Stimulated activated CD4-positive, alpha-beta T cell treated with anti-CD3 and anti-CD28 coated beads, Interleukin-4, amount 100 ng/mL, for 24 hours (primary cell): ENCODE measurements at places on chromosomes 11 and 22.

DNA sequence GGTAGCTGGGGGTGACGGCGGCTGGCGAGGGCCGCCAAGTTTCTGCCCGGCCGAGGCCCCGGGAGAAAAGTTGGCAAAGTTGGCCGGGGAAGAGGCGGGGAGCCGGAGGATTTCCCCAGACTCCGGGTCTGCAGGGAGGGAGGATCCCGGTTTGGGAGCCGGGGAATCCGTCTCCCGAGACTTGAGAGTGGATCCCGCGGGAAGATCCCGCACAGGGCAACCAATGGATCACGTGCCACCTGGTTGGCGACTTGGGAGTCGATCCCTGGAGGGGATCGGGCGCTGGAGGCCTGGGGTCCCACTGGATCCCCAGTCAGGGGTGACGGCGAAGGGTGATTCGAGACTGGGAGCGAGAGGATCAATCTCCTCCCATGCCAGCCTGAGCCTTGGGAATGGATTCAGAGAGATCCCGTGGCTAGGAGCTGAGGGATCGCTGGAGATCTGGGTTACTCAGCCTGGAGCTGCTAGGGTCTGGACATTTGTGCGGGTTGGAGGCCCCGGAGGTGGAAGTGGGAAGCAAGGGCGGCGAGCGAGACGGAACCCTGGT is 394 bp downstream of the KIAA1671 start:
- no peak for DNase-seq

DNA sequence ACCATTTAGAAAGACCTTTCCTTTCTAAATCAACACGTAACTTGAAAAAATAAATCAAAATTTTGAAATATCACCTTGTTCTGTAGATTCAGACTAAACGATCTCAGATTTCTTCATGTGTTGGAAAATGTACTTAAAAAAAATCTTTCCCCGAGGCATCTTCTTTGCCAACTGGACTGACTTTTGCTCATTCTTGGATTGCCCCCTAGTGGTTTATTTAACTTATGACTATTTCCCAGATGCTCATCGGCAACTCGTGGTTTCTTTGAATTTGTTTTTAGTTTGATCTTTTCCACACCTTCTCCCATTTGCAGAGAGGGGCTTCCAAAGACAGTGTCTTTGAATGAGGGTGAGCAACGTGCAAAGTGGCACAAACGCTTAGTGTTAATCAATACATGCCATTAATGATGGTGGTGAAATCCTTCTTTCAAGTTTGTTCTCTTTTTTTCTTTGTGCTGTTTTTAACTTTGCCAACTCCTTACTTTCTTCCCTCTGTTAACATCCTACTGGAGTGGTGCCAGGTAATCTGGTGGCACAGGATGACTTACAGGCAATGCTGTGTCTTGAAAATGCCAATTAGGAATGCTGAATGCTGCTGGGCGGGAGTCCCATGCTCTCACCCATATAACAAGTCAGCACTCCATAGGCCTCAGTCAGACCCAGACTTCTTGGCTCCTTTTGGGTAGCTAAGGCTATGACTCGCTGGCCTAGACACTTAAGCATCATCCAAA is 18.3 kb downstream of the PRSS23 start:
- DNase-seq: no peak

- no peak for DNase-seq
Measured at GRCh38 chr11:82855616-82856015, 44.6 kb downstream of the PRCP start.

GRCh38 chr11:66119348-66120133 is 49.5 kb downstream of the PACS1 start:
- no peak for DNase-seq

DNA sequence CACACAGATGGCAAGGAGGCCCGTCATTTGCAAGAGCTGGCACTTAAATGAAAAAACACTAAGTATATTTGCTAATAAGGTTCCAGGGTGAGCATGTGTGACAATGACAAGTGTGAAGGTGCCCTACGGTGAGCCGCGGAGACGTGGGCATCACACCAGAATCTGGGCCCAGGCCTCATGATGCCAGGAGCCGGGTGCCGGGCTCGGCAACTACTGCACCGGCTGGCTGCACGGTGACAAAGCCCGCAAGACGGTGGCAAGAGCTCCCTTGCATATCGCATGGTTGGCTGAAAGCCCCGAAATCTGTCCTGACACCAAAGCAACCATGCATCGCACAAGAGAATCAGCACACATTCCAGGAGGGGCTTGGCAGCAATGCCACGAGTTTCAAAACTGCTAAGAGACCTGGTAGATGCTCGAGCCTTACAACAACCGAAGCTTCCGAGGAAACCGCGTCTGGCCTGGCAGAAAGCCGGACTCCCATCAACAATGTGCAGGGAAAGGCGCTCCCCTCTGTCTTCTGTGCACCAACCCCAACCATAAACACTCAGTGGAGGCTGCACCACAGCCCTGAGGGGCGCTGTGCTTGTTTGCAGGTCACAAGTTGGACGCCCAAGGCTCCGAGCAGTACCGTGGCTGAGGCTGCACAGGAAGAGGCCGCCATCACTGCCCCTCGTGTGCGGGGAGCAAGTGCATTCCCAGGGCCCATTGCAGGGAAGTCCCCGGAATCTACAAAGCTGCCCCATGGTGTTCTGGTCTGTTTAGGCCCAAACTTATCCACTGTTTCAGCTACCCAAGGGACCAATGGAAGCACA is 339.7 kb downstream of the CTTN start:
- DNase-seq: no peak

DNA sequence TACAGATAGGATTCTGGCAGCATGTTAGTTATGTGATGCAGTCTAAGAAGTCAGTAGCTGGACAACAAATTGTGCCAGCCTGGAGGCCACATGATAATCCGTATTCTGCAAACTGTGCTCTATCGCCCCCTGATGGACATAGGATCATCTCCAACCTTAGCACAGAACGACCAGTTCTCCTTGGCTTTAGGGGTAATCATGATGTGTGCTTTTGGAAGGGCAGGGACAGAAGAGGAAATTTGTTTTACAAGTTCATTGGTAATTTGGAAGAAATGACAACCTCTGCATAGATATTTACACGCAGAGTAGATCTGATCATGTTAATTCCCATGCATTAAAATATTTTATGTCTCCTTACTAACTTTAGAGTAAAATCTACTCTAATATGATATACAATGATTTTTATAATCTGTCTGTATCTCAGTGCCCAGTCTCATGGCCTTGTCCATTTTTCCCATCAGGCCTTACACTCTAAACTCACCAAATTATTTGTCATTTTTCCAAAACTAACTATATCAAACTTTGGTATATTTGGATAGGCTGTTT is 12.1 kb downstream of the OR10D3 start:
- peak; percentile 57 for DNase-seq

GRCh38 chr11:45926001-45926401 is 3.5 kb downstream of the LARGE2 start:
- DNase-seq: no peak
